Right hindlimb (tissue), 1 donor: ENCODE measurements at places on chromosomes 5 and 9.
A peak's percentile ranks its signal among the peaks of the same experiment; 100 is the strongest.

GRCh38 chr5:126383246-126383645 lies 40.0 kb upstream of the GRAMD2B start:
- no peak for DNase-seq

GRCh38 chr9:20930836-20931235 lies 100.6 kb downstream of the HACD4 start:
- DNase-seq, result no peak

GRCh38 chr5:153981905-153982605 lies 56.7 kb downstream of the FAM114A2 start:
- DNase-seq, result no peak

- DNase-seq, result no peak
Measured at GRCh38 chr9:107060062-107060461, 197.1 kb downstream of the ZNF462 start.

DNA sequence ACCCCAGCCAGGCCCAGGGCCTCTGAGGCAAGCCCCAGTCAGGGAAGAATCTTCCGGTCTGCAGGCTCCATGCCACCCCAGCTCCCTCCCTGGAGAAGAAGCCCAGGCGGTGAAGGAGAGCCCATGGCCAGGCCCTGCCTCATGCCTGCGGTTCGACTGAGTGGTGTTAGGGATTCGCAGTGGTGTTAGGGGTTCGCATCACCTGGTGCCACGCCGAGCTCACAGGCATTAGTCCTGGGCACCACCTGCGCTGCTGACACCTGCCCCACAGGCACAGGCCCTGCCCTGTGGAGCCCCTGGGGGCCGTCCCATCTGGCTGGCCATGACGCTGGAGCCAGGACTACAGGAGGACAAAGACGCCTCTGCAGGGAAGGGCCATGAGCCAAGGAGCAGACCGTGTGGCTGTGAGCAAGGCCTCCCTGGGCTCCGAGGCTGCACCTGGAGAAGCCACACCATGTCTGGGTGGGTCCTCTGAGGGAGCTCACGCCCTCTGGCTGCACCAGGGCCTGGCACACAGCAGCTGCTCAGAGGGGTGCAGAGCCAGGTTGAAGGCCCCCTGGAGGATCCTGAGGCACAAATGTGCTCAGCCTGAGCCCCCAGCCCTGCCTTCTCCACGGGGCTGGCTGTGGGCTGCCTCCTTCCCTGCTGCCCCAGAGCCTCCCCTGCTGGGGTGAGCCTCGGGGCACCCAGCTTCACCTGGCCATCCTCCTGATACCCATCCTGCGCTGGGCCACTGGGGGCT lies 27.6 kb upstream of the RNF130 start:
- no peak for DNase-seq

DNA sequence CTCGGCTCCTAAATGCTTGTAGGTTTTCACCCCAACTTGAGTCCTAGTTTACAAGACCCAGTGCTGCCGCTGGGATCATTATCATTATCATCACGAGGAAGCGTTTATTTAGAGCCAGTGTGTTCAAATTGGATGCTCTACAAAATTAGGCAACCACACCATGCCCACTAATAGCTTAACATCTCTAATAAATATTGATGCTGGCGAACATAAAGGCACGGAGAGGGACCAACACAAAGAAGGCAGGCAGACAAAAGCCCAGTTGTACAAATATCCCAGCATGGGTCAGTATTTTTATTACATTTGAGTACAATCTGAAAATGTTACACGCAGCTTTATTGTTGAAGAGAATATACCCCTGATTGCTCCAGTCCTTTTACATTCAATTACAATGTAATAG lies 4.7 kb downstream of the CFAP77 start:
- no peak for DNase-seq

DNA sequence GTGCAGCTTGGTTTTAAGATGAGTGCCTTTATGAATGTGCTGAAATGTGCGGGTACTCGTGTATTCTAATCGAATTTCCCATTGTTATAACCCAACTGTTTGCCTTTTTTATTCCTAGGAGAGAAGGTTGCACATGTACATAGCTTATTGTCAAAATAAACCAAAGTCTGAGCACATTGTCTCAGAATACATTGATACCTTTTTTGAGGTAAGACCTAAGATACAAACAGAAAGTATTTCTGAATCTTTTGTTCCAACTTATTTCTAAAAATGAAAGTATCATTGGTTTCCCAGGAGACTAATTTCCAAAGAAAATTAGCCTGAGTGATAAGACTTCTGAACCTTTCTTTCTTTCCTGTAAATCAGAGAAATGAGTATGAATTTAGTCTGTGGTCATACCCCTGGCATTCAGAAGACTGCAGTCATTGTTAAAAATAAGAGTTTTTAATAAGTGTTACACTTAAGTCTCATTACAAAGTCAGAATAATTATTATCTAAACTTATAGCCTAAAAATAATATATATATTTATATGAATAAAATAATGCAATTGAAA lies 102.4 kb upstream of the OTULINL start:
- DNase-seq, result no peak

- no peak for DNase-seq
Measured at GRCh38 chr5:145495196-145495595, 339.9 kb downstream of the PRELID2 start.

- DNase-seq, result peak; percentile 41
Measured at GRCh38 chr5:77167695-77168121, 42.8 kb upstream of the PDE8B start.

GRCh38 chr9:72864327-72864726 lies 88.5 kb downstream of the ALDH1A1 start:
- DNase-seq, result no peak

DNA sequence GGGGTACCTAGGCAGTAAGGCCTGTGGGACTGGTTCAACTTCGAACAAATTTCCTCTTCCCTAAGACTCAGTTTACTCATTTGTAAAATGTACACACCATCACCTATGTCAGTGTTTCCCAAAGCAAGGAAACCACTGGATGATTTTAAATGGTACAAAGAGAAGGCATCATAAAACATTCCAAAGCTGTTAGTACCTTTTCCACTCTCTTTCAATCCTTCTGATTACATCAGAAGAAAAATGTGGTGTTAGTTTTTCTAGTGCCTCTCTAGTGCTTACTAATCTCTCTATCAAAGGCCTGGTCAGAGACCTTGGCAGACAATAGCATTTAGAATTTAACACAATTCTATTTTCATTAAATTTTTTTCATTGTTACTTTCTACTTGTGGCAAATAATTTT lies 18.1 kb downstream of the NR6A1 start:
- DNase-seq, result no peak

- DNase-seq, result peak; percentile 69
Measured at GRCh38 chr5:160353379-160353778, 17.0 kb downstream of the C1QTNF2 start.

DNA sequence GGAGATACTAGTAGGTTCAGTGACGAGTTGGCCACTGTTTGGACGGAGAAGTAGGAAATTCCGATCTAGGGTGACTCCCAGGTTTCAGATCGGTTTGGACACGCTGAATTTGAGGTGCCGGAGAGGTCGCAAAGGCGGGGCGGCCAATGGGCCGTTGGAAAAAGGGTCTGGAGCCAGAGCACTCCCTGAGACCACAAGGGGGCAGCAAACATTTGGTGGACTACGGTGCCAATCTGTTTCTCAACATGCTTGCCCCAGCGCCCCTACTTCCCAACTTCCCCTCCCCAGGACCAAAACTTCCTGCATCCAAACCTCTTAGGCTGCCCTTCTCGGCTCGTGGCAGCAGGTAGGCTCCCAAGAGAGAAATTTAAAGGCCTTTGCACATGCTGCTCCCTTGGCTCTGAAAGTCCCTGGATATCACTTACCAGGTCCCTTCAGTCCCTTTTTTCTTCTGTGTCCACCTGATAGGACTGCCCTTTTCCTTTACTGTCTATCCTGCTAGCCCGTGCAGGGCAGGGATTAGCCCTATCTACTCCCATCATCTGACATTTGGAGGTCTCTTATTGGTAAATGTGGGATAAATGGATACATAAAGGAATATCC lies 992 bp upstream of the RPP25L start:
- peak; percentile 86 for DNase-seq

GRCh38 chr9:7871977-7872730 lies 72.6 kb upstream of the DMAC1 start:
- DNase-seq, result no peak
